ENCODE measurements at places on chromosomes 12 and 14. TPM values are rescaled to one million over a fixed set of nuclear protein-coding genes. Genes with fewer than 3 reads are reported as not detected.
A peak's percentile ranks its signal among the peaks of the same experiment; 100 is the strongest.

GRCh38 chr14:45658226-45658916 lies 405.4 kb upstream of the MIS18BP1 start:
- no peak for DNase-seq

GRCh38 chr12:84506282-84506681 lies 406.3 kb downstream of the SLC6A15 start:
- DNase-seq = no peak

- peak; percentile 72 for DNase-seq
Observed at GRCh38 chr12:113961921-113962710, 4.0 kb downstream of the RBM19 start.

GRCh38 chr12:115060477-115061168 lies 376.6 kb upstream of the TBX3 start:
- no peak for DNase-seq

- DNase-seq = no peak
Observed at GRCh38 chr12:10242539-10242938, 29.9 kb downstream of the GABARAPL1 start.

GRCh38 chr12:117836476-117836875 lies 132.3 kb downstream of the KSR2 start:
- DNase-seq = no peak

- DNase-seq = no peak
Observed at GRCh38 chr14:51441001-51441400, 201.0 kb downstream of the TMX1 start.

DNA sequence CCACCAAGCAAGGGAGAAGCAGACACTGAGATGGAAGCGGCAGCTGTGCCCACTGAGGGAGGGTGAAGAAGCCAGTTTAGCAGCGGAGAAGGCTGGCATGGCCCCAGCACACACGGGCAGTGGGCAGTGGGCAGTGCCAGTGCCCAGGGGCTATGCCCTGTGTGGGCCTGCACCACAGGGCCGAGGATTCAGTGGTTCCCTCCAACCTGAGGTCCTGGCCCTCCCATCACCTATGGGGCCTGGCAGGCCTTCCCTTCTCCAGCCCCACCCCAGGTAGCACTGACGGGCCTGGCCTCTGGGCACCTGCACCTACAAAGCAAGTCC lies 81.1 kb downstream of the ITPK1 start:
- DNase-seq = no peak

GRCh38 chr14:52397844-52398243 lies 83.7 kb downstream of the PTGER2 start:
- no peak for DNase-seq

Gene ANKS1B
- 0.19 TPM for total RNA-seq

Gene PTPN21
- total RNA-seq = 0.95 TPM

Gene SLC25A21
- total RNA-seq = not detected

Gene INHBC
- total RNA-seq = not detected

Gene TOMM20L
- total RNA-seq = not detected

Gene ULK1
- 29.8 TPM for total RNA-seq

Gene PRKD1
- not detected for total RNA-seq

Measured in activated T-cell treated with anti-CD3 and anti-CD28 coated beads, Interleukin-2, amount 50 U/mL, for 72 hours (primary cell).